ENCODE measurements at places on chromosomes 3 and 15. TPM values are rescaled to one million over a fixed set of nuclear protein-coding genes. Genes with fewer than 3 reads are reported as not detected.
A peak's percentile ranks its signal among the peaks of the same experiment; 100 is the strongest.

DNA sequence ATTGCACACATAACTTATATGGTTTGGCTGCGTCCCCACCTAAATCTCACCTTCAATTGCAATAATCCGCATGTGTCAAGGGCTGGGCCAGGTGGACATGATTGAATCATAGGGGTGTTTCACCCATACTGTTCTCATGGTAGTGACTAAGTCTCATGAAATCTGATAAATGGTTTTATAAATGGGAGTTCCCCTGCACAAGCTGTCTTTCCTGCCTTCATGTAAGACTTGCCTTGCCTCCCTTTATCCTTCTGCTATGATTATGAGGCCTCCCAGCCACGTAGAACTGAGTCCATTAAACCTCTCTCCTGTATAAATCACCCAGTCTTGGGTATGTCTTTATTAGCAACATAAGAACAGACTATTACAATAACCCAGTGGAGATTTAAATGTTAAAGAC, 653.9 kb downstream of the ROBO1 start:
- no peak for DNase-seq

DNA sequence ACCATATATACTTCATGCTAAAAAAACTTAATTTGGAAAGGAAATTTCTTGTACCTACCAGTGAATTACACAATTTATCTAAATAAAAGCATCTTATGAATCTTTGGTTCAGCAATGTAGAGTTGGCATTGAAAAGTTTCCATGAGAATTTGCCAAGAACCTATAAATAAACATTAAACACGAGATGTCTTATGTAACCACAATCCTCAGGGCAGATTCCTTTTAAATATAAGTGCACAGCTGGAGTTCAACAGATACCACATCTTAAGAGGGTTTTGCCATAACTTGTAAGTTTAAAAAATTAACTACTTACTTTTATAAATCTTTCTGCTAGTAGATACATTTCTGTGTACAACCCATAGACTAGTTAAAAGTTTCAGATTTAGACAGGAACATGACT, 499.3 kb upstream of the ARRDC4 start:
- peak; percentile 6 for DNase-seq

GRCh38 chr3:172289583-172289982, 158.7 kb downstream of the GHSR start:
- no peak for DNase-seq

- peak; percentile 43 for DNase-seq
Observed at GRCh38 chr3:128549283-128550112, 56.5 kb upstream of the GATA2 start.

Gene LRRC15
- polyA plus RNA-seq: 0.16 TPM

Data from muscle of arm (tissue), 14 donors.